ENCODE measurements at places on chromosomes 4 and X.

DNA sequence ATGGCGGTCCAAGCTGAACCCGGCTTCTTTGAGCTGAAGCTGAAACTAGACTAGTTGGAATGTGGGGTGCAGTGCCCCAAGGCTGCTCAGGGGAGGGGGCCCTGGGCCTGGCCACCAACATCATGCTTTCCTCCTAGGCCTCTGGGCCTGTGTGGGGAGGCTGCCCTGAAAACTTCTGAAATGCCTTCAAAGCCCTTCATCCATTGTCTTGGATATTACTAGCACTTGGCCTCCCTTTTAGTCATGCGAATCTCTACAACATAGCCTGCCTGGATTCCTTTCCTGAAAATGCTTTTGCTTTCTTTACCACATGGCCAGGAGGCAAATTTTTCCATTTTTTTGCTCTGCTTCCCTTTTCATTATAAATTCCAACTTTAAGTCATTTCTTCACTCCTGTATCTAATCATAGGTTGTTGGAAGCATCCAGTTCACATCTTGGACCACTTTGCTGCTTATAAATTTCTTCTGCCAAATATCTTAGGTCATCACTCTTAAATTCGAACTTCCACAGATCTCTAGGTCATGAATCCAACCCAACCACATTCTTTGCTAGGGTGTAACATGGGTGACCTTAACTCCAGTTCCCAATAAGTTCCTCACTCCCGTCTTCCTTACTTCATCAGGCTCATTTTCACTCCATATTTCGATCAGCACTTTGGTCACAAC is 103.4 kb downstream of the DDIT4L start:
- DNase-seq: no peak

DNA sequence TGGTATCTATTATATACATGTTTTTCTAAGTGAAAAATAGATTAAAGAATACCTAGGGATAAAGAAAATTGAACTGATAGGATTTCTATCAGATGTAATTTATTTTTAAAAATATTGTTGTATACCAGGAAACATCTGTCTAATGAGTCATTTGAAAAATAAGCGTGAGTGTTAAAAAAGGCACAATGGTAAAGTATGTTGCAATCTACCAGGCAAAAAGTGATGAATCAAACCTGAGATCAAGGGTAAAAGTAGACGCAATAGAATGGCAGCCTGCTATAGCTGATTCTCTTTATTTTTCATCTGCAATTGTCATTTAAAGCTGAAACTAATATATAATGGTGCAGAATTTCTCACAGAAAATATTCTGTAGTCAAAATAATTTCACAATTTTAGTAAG is 1119.6 kb downstream of the PCDH18 start:
- DNase-seq: no peak

GRCh38 chr4:1628892-1629698 is 55.0 kb downstream of the FAM53A start:
- DNase-seq: peak; percentile 45

GRCh38 chr4:158371158-158371557 is 150.5 kb upstream of the RXFP1 start:
- DNase-seq: no peak

- DNase-seq: no peak
Observed at GRCh38 chr4:98514741-98515469, 143.5 kb downstream of the TSPAN5 start.
